Esophagus muscularis mucosa (tissue), 4 donors: ENCODE measurements at places on chromosomes 2 and 18. TPM values are rescaled to one million over a fixed set of nuclear protein-coding genes. Genes with fewer than 3 reads are reported as not detected.

GRCh38 chr2:171837736-171838135 lies 56.3 kb downstream of the SLC25A12 start:
- no peak for DNase-seq

GRCh38 chr2:238784671-238785527 lies 63.0 kb upstream of the TWIST2 start:
- no peak for DNase-seq

GRCh38 chr18:22844190-22844589 lies 88.9 kb upstream of the RBBP8 start:
- DNase-seq: no peak

DNA sequence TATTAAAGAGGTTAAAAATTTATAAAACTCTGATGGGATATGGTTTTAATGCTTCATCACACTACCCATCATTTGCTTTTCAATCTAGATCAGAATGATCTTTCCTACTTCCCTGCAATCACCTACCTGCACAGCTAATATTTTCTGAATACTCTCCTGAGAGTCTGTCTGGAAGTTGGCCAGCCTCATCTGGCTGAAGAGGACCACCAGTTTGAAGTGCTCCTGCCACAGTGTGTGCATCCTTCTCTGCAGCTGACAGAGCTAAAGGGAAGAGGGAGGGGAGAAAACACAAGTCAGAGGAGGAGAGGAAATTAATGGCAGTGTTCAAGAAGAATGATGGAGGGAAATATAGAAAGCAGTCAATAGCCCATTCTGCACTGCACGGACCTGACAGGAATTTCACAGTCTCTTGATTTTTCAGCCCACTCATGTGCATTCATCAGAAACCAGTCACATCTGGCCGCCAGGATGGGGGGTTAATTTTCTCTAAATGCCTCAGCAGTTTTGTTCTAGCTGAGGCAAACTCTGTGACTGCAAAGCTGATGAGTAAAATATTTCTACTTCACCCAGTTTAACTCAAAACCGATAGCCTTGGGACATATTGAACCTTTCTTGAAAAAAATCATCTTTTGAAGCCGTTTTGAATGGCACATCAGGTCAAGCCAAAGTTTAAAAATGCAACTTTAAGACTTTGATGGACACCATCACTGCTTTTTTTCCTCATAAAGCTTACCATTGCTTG lies 201.8 kb upstream of the KLHL14 start:
- no peak for DNase-seq

Gene KCNJ3
- total RNA-seq: 4.2 TPM

Gene NYAP2
- 0.17 TPM for total RNA-seq

GRCh38 chr2:122209377-122209776 lies 453.9 kb downstream of the TSN start:
- DNase-seq: no peak

GRCh38 chr18:74476140-74476539 lies 19.0 kb upstream of the DIPK1C start:
- DNase-seq: no peak

DNA sequence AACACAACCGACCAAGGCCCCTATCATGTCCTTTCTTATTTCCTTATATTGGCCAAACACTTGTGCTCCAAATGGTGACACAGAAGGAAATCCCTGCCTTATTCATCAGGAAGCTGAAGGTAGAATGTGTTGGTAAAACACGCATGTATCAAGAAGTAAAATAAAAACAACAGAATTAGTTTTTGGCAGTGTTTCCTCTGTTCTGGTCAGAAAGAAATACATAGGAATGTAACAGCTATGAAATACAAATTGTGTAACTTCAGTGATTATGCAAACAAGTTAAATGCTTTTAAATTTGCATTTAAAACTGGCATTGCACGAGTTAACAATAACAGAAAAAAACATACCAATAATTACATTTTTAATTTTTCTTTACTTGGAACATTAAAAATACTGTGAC lies 19.3 kb downstream of the ST6GAL2 start:
- no peak for DNase-seq

DNA sequence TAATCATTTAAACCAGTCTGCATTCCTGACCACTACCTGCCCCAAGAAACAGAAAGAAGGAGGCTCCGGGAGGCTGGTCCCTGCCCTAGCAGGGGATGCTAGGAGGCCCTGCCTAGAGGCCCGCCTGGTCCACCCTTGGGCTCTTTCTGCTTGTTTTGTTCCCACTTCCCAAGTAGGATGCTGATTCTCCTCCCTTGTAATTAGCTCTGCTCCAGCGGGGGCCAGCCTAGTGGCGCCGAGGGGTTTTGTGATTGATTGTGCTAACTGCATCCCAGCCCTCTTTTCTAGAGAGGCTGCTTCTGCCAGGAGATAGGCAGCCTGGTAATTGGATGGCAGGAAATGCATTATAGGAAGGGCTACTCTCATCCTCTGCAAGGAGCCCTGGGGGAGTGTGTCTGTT lies 220.0 kb downstream of the LOXHD1 start:
- no peak for DNase-seq

Gene EMILIN1
- total RNA-seq: 155 TPM

- peak; percentile 39 for DNase-seq
These were observed 44.6 kb downstream of the B3GNT2 start for GRCh38 chr2:62240546-62240945.

Gene CAPN14
- not detected for total RNA-seq

Gene MYO7B
- total RNA-seq: 0.33 TPM

- DNase-seq: no peak
These were observed 42.2 kb downstream of the RAB10 start for GRCh38 chr2:26076001-26076587.

GRCh38 chr18:47526147-47526546 lies 274.7 kb upstream of the SKOR2 start:
- no peak for DNase-seq

GRCh38 chr2:11368059-11368572 lies 23.7 kb upstream of the ROCK2 start:
- DNase-seq: no peak

DNA sequence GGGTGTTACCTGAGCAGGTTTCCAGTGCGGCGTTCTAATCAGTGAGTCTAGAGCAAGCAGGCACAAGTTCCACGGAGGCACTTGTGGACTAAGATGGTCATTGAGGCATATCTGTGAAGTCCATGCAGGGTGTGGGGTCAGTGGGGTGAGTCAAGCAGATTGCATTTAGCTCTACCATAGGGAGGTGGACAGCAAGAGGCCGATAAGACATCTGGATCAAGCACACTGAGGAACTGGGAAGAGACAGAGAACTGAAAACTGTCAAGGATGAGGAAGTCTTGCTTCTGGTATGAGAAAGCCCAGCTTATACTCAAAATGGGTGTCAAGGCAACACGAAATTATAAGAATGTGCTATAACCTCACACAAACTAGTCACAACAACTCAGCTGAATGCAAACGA lies 61.2 kb upstream of the SLC39A10 start:
- DNase-seq: no peak

GRCh38 chr18:80247393-80247841 lies at the start of gene PARD6G:
PARD6G (minus strand) TSS chr18:80247514; CDS start chr18:80247348, 166 bp downstream.
- DNase-seq: no peak

Gene MARCHF4
- not detected for total RNA-seq

- DNase-seq: no peak
These were observed 65.3 kb downstream of the MREG start for GRCh38 chr2:215948051-215948450.

- DNase-seq: peak; percentile 81
These were observed 102.7 kb downstream of the TWIST2 start for GRCh38 chr2:238950551-238950950.

GRCh38 chr2:19035238-19035637 lies 323.2 kb downstream of the OSR1 start:
- no peak for DNase-seq

DNA sequence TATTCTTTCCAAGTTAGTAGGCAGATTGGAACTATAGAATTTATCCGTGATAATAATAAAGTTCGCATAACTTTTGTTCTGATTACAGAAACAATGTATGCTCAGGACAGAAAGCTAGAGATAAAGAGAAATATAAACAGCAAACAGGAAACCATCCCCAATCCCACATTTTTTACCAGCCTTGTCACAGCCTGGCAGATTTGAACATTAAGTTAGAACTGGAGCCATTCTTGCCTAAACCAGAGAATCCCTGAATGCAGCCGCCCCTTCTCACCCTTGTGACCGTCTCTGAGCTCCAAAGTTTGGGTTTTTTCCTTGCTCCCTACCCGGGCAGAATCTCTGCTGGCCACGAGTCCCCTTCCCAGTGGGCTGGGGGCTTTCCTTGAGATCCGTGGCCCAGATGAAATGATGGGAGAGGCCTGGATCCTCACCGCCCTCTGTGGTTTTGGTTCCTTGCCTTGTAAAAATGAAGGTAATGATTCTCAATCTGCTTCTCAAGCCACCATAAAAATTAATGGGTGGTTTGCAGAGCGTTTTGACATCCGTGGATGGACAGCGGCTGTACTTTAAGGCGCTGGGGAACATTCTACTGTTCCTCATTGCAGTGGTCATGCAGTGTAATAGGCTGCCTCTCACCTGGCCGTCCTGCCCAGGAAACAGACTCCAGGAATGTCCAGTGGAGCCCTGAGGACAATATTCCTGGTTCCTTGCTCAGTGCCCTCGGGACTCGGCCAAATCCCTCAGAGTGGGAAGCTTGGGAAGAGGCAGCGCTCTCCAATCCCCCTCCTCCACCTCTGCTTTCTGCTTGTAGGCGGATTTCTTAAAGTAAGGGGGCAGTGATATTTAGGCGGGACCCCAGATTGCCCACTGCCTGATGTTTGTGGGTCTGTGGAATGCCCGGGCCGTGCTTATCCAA lies 1.6 kb downstream of the SH3BP4 start:
- no peak for DNase-seq

Gene IL1R1
- total RNA-seq: 57.5 TPM

DNA sequence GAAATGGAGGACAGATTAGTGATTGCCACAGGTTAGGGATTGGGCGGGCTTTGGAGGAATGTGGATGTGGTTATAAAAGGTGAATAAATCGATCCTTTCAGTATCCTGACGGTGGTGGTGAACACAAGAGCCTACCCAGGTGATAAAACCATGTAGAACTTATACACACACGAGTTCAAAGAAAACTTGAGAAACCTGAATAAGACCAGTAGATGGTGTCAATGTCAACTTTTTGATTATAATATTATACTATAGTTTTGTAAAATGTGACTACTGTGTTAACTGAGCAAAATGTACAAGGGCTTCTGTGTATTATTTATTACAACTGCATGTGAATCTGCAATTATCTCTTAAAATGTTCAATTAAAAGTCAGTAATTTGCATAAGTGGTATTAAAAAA lies 136.3 kb downstream of the ERBB4 start:
- DNase-seq: no peak

Gene ABCG5
- total RNA-seq: not detected

GRCh38 chr2:75675908-75676307 lies 29.3 kb downstream of the MRPL19 start:
- no peak for DNase-seq

DNA sequence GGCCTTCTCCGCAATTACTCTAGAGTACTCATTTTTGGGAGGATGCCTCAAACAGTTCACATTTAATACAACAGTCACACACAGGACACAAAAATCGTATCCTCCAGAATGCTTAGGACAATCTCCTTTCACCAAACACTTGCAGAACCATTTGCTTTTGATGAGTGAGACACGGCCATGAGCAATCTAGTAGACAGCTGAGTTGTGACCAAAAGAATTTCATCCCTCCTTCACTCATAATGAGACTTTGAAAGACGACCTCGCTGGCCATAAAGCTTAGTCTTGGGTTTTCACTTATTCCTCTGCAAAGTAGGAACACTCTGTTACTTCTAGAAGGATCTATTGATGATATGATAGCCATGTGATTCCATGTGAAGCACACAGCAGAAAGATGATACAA lies 87.5 kb upstream of the SLC35G4 start:
- DNase-seq: no peak

DNA sequence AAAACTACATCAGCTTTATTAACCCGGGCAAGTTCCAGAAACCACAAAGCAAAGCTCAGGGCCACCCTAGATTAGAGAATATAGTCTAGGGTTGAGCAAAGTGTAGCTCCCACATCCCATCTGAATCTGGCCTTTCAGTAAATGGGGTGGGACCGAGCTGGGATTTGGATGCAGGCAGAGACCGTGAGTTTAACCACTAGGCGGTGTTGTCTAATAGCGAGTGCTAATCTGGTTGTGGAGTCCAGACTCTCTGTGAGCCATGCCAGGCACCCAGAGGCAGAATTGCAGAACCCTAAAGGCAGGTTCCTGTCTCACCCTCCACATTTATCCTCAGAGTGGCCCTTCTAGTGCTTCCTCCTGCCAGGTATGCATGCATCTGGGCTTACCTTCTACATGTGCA lies 435.9 kb downstream of the TSN start:
- no peak for DNase-seq

- no peak for DNase-seq
These were observed 30.7 kb downstream of the DOCK10 start for GRCh38 chr2:225011585-225011984.

- no peak for DNase-seq
These were observed 1.8 kb upstream of the DUSP2 start for GRCh38 chr2:96146881-96147592.

Gene GPR35
- total RNA-seq: 2.5 TPM

Gene CCDC85A
- 5.8 TPM for total RNA-seq

GRCh38 chr18:56487801-56488200 lies 150.6 kb downstream of the TXNL1 start:
- DNase-seq: no peak

GRCh38 chr2:85246348-85246747 lies 81.4 kb downstream of the TGOLN2 start:
- no peak for DNase-seq

- DNase-seq: peak; percentile 97
These were observed at the start of gene IGFBP5 for GRCh38 chr2:216695401-216695821. IGFBP5 (minus strand) TSS chr2:216695549; CDS start chr2:216694775, 774 bp downstream.

GRCh38 chr2:204670124-204670523 lies 124.8 kb downstream of the PARD3B start:
- no peak for DNase-seq

- no peak for DNase-seq
These were observed 7.9 kb downstream of the PCBP1 start for GRCh38 chr2:70094978-70095719.
